CD4-positive, alpha-beta T cell treated with Interleukin-12 subunit alpha and Interleukin-12 subunit beta, for 1 hour (primary cell): ENCODE measurements at places on chromosomes 6 and 20.

DNA sequence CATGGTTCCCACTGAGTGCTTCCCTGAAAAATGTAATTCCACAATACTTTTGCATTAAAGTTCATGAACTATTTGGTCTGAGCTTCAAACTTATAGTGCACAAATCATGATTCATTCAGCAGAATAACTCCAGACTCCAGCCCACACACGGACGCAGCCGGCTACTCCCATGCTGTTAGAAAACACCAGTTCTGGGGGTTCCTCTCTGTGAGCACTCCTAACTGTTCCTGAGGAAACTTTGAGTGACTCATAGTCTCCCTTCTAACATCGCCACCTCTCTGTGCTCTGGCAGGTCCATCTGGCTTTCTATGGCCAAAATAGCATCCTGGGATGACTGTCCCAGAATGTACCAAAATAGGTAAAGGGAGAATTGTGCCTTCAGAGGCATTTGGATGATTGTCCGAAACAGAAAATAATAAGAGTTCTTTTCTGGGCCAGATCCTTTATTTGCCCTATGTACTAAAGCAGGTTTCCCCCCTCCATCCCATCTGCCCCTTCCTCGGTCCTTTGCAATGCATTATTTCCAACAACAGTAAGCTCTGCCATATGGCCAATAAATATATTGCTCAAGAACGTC, 32.3 kb upstream of the LY86 start:
- no peak for DNase-seq

- no peak for DNase-seq
These were observed 35.9 kb downstream of the RIPOR3 start for GRCh38 chr20:50655311-50655880.

GRCh38 chr6:32152769-32153563, 975 bp upstream of the PPT2 start:
- DNase-seq, result no peak

- no peak for DNase-seq
These were observed 111.4 kb upstream of the PREP start for GRCh38 chr6:105514306-105514705.

- DNase-seq, result no peak
These were observed 139.6 kb upstream of the RNF24 start for GRCh38 chr20:4154958-4155411.

GRCh38 chr6:12102350-12102749, 90.2 kb downstream of the HIVEP1 start:
- DNase-seq, result no peak

GRCh38 chr6:75424618-75425548, 68.7 kb downstream of the FILIP1 start:
- DNase-seq, result no peak

DNA sequence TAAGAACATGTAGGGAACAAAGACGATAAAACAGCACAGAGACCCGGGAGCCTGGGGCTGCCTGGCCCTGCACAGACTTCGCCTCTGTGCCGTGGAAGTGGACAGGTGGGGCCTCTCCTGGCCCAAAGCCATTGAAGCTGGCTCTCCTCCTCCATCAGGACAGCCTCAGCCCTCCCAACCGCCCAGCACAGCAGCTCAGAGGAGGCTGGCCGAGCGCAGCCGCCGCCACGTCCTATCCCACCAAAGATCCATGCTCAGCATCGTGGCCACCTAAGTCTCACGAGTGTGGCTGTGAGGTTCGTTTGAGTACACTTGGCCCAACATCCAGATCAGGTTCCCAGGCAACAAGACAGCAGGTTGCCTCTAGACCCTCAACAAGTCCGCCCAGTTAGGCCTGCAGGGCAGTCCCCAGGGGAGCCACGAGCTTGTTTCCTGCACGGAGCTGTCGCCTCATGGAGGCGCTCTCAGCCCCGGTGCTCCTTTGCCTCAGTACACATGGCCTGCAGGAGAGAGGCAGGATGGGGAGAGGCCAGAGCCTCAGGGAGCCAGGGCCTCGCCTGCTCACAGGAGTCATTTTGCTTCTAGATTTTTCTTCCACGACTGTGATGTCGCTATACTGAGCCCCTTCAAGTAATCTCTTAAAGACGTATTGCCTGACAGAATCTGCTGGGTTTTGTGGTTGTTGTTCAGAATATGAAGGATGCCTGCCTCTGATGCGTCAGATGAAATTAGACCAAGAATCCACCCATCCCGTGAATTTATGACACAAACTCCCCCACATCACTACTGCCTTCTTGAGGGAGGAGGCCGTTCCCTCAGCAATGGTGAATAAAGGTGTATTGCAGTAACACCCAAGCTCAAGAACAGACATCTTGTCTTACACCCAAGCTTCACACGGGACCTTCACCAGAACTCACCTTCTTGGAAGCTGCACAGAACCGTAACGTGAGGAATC, 102.7 kb downstream of the RNASET2 start:
- DNase-seq, result no peak

- DNase-seq, result peak; percentile 71
These were observed 348 bp upstream of the AFDN start for GRCh38 chr6:167826230-167826895.

GRCh38 chr6:143562143-143562542, 50.6 kb upstream of the FUCA2 start:
- DNase-seq, result no peak

DNA sequence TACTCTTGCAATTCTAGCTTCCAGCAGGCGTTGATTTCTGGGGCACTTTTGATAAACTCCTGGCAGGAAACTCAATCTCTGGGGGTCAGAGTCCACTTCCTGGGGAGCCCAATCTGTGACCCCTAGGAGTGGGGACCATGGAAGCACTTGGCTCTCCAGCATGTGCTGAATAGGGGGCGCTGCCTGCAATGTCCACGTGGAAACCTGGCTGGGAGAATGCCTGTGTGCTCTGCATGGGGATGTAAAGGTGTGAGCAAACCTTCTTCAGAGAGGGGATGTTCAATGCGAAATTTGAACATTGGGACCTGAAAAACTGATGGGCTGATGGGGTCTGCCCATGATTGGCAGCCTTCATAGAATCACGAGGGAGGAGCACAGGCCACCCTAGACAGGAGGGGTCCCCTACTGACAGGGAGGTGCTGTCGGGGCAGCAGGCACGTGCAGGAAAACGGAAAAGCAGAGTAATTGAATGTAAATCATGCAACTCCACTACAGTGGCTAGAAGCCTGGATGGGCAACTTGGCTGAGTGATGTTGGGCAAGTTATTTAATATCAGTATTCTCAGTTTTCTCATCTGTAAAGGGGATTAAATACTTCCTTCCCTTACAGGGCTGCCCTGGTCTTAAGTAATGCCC, 47.8 kb downstream of the CEP43 start:
- DNase-seq, result no peak

DNA sequence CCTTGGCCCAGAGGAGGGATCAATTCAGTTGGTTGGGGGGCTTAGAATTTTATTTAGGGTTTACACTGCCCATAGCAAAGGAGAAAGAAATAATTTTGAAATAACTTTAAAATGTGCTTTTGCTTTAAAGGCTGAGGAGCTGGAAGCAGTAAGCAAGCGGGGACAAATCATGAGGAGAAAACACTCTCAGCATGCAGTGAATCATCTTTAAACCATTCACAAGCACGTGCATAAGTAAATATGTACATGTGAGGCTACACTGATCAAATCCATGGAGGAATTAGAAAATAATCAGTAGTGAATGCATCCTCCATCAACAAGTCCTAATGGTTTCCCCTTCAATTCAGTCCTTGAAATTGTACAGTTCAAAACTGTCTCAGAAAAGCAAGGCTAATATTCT, 181.0 kb downstream of the MTFR2 start:
- DNase-seq, result no peak

DNA sequence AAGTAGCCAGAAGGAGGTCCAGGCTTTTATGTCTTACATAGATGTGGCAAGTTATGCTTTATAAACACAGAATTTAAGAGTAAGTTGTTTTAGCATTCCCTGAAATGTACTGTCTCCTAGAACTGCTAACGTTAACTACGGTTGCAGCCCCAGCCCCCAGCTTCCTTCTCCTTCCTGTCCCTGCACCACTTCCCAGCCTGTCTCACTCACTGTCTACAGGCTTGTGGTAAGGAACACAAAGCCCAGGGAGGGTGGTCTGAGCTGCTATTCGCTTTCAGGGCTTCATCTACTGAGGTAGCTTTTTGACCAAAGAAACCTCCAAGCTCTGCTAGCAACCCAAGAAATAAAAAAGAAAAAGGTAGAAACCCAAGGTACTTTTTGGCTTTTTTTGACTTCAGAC, 35.9 kb downstream of the PCSK2 start:
- no peak for DNase-seq

DNA sequence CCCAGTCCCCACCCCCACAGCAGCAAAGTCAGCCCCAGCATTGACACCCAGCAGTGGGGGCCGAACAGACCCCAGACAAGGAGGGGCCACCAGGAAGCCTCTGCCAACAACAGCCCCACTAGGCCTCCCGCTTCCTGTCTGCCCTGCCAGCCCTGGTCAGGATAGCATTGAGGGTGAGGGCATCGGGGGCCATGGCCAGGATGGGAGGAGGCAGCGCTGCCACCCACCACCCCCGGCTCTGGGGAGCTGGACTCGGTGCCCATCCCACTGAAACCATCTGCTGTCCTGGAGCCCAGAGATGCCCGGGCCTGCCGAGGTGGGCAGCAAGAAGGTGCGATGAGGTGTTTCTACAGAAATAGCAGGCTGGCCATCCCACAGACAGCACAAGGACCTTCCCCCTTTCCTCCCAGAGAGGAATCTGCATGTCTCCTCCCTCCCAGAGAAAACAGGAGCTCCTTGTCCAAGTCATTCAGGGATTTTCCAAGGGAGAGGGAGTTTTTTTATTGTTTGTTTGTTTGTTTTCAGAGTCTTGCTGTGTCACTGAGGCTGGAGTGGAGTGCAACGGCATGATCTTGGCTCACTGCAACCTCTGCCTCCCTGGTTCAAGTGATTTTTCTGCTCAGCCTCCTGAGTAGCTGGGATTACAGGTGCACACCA, 62.1 kb upstream of the BHLHE23 start:
- no peak for DNase-seq

GRCh38 chr6:46236752-46237151, 66.0 kb upstream of the ENPP5 start:
- DNase-seq, result no peak

DNA sequence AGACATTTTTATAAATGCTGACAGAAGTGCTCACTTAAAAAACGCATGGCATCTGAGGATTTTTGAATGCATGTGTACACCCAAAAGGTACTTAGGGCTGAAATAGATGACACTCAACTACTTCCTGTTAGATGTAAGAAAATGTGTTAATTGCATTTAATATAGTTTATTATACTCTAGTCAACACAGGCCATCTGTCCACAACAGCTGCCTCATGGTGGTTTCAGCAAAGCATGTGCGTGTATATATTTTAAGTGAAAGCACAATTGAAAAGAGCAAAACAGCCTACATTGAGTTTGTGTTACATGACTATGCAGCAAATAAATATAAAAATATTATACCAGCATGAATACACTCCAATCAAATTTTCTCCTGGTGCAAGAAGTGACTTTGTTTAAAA, 1233.0 kb upstream of the EYS start:
- DNase-seq, result no peak

DNA sequence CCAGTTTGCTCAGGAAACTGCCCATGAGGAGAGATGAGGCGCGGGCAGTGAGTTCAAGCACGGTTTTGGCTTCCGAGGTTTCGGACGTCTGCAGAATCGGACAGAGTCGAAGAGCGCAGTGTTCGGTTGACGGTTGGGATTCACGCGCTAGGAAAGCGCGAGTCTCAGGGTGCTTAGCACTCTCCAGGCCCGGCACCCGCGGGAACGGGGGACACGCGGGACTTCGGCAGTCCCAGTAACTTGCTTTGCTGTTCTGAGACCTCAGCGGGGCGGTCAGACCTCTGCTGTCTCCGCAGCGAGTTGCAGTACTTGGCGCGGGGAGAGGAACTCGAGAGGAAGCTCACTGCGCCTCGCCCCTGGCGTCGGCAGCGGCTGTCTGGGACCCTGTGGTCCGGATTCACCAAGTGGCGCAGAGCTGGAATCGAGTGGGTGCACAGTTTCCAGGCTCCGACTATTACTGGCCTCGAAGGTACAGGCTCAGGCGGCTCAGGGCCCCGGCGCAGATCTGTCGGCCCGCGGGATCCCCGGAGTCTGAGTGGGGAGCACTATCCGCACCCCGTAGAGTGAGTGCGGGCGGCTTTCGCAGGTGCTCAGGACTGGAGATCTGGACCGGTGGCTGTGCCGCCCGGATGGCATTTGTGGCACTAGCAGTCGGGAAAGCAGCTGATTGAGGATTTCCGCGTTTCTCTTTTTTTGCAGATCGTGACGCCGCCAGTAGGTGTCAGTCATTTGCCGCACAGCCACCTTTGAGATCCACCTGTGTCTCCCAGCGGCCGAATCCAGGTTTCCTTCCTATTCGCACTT, at the start of gene POM121L2:
Gene POM121L2 (minus strand): TSS at position 128 of the 804 bp plus-strand sequence. CDS start 103 bp downstream, at position 25.
- DNase-seq, result peak; percentile 70

DNA sequence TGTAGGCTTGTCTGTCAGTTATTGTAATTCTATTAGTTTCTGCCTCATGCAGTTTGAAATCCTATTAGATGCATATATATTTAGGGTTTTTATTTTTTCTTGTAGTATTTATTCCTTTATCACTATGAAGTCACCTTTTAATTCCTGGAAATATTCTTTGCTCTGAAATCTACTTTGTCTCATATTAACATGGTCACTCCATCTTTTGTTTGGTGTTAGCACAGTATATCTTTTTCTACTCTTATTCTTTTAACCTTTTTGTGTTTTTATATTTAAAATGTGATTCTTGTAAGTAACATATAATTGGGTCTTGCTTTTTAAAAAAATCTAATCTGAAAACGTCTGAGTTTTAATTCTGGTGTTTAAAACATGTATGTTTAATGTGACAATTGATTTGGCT, 121.6 kb downstream of the GJA10 start:
- no peak for DNase-seq

DNA sequence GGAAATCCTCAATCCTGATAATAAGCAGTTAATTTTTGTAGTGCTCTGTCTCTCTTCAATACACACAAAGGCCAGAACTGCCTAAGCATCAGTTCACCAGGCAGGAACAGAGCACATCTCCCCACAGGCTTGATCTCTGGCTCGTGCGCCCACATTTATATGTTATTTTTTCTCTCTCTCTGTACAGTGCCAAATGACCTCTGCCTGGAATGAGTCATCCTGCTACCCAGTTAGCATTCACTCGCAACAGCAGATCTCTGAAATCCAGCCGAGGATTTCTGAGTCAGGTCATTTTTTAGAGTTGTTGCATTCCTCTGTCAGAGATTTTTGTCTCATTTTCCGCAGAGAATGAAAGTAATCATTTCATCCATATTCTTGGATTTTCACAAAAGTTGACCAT, 107.1 kb downstream of the COL12A1 start:
- DNase-seq, result no peak
